ENCODE measurements at places on chromosomes 4 and X. TPM values are rescaled to one million over a fixed set of nuclear protein-coding genes. Genes with fewer than 3 reads are reported as not detected.

The RAB41 gene
- not detected for total RNA-seq

The VSIG1 gene
- total RNA-seq = 8.3 TPM

The C4orf51 gene
- not detected for total RNA-seq

The GPAT3 gene
- 3.1 TPM for total RNA-seq

The SPACA5B gene
- not detected for total RNA-seq

The HAND2 gene
- not detected for total RNA-seq

The SORCS2 gene
- total RNA-seq = not detected

The FSTL5 gene
- not detected for total RNA-seq

The SSX2B gene
- not detected for total RNA-seq

The GPR50 gene
- not detected for total RNA-seq

- no peaks in the 10 kb centered on the region for H3K36me3 ChIP-seq
- no peaks in the 10 kb centered on the region for H3K4me1 ChIP-seq
- DNase-seq = no peak
Observed at GRCh38 chrX:34325460-34325859, 193.3 kb upstream of the FAM47A start.

- peak overlapping the region; percentile 89 for H3K4me3 ChIP-seq
- DNase-seq = peak; percentile 43
- no peaks in the 10 kb centered on the region for H3K27me3 ChIP-seq
- peak overlapping the region; percentile 25 for H3K27ac ChIP-seq
Observed at GRCh38 chr4:2794486-2795299, 1.8 kb downstream of the SH3BP2 start.

DNA sequence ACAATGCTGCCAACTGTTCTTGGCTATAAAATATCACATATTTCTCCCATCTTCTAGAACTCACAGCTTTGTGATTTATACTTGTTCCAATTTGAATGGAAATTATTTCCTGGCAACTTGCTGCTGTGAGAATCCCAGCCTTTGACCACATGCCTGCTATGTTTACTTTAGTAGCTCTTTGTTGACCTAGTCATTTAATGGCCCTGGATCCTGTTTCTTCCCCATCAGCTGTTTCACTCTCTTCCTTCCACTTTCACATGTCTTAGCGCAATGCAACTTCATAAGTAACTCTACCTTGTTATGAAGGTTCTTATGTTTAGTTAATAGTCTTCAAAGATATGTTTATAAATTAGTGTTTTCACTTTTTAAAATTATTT lies 1973.6 kb upstream of the AGA start:
- no peaks in the 10 kb centered on the region for H3K4me1 ChIP-seq
- DNase-seq = no peak

DNA sequence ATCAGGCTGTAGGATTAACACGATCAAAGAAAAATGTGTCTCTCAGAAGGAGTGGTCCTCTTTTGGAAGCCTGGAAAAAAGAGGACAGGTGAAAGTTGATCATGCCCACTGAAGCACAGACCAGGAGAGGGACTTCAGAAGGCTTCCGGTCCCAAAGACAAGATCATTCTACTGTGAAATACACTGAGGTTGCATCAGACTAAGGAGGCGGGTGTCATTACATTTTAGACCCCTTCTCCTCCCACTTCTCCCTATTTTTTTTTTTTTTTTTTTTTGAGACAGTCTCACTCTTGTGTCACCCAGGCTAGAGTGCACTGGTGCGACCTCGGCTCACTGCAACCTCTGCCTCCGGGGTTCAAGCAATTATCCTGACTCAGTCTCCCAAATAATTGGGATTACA lies 67.5 kb downstream of the RBM47 start:
- H3K4me3 ChIP-seq = no peak overlapping the region
- H3K27ac ChIP-seq = no peak overlapping the region
- no peak for DNase-seq
- no peaks in the 10 kb centered on the region for H3K36me3 ChIP-seq
- peaks cover 9% of the 10 kb centered on the region for H3K4me1 ChIP-seq

GRCh38 chr4:55801498-55801897 lies 18.1 kb upstream of the EXOC1L start:
- H3K36me3 ChIP-seq = no peaks in the 10 kb centered on the region
- peaks cover 9% of the 10 kb centered on the region for H3K27me3 ChIP-seq
- no peaks in the 10 kb centered on the region for H3K4me1 ChIP-seq
- no peak overlapping the region for H3K27ac ChIP-seq

DNA sequence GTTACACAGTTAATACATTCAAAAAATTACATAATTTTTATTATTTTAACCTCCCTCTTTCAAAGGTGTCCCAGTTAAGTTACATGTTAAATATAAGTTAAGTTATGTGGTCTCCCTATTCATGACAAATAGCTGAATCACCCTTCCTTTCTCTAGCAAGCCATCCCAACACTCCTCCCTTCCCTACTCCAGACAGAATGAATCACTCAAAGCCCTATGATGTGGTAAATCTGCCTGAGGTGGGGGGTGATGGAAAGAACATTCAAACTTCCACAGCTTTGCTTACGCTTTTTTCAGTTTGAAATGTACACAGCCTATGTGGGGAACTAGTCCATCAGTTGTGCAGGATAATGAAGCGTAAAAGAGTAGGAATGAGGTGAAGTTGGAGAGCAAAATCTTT lies 90.2 kb downstream of the CXCL13 start:
- H3K27ac ChIP-seq = no peak overlapping the region
- no peak for DNase-seq
- H3K4me1 ChIP-seq = no peaks in the 10 kb centered on the region
- no peaks in the 10 kb centered on the region for H3K36me3 ChIP-seq
- H3K4me3 ChIP-seq = no peak overlapping the region

DNA sequence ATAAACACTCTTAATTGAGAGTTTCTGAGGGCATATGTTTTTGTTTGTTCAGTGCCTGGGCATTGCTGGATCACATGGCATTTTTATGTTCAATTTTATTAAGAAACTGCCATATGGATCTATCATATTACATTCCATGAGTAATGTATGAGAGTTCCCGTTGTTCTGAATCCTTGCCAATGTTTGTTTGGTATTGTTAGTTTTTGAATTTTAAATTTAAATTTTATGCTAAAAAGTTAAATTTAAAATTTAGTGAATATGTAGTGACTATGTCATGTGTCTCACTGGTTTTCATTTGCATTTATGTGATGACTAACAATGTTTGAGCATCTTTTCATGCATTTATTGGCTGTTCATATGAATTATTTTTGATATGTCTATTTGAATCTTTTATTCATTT lies 54.8 kb upstream of the GEMIN8 start:
- no peak overlapping the region for H3K4me3 ChIP-seq
- no peaks in the 10 kb centered on the region for H3K36me3 ChIP-seq
- H3K27me3 ChIP-seq = peaks cover 6% of the 10 kb centered on the region

GRCh38 chr4:150126201-150126863 lies 48.1 kb downstream of the DCLK2 start:
- peaks cover 3% of the 10 kb centered on the region for H3K27me3 ChIP-seq
- H3K4me3 ChIP-seq = no peak overlapping the region
- no peaks in the 10 kb centered on the region for H3K4me1 ChIP-seq

- H3K4me3 ChIP-seq = no peak overlapping the region
- H3K4me1 ChIP-seq = peaks cover 7% of the 10 kb centered on the region
- H3K27ac ChIP-seq = no peak overlapping the region
- H3K27me3 ChIP-seq = peaks cover 19% of the 10 kb centered on the region
- no peak for DNase-seq
Observed at GRCh38 chr4:77413766-77414165, 191.9 kb upstream of the CXCL13 start.

DNA sequence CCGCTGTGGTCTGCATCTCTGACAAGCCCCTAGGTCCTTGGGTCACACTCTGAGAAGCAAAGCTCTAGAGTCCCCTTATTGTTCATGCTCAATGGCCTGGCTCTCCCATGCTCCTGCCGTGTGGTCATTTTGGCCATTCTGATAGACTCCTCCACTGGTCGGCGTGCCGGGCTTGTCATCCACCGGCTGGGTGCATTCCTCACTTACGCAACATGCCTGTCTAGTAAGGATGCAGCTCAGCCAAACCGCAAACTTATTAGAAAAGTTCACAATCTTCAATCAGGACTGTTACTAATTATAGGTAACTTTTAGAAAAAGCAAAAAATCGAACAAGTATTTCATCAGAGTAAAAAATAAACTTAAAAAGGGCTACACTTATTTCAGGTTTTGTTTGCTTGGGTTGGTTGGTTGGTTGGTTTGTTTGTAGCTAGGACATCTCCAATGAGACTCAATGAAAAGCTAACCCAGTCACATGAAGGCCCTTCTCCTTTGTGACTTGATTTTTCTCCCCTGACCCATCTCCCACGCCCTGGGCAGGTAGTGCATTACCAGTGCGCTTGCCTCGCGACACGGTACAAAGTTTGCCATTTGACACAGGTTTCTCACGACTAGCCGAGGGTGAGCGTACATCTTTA lies 41.0 kb downstream of the IRF2 start:
- no peak overlapping the region for H3K27ac ChIP-seq
- peaks cover 13% of the 10 kb centered on the region for H3K36me3 ChIP-seq
- no peak for DNase-seq

GRCh38 chrX:51215266-51215665 lies 117.4 kb upstream of the NUDT10 start:
- H3K27me3 ChIP-seq = no peaks in the 10 kb centered on the region
- no peaks in the 10 kb centered on the region for H3K4me1 ChIP-seq
- DNase-seq = no peak
- H3K4me3 ChIP-seq = no peak overlapping the region
- no peaks in the 10 kb centered on the region for H3K36me3 ChIP-seq
- H3K27ac ChIP-seq = no peak overlapping the region

DNA sequence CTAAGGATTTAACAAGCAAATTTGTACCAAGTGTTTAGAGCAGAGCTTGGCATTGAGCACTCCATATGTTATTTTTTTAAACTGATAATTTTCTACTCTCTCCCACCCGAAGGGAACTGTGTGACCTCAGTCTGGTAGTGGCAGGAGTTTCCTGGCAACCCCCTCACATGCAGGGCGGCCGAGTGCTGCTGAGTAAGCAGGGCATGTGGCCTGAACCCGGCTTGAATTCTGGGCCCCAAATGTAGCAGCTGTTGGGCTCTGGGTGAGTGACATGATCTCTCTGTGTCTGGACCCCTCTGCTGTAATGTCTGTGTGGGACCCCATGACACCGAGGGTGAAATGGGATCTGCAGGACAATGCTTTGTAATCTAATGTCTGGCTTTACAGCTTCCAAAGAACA lies 13.6 kb upstream of the C4orf50 start:
- no peak overlapping the region for H3K4me3 ChIP-seq
- no peaks in the 10 kb centered on the region for H3K4me1 ChIP-seq
- no peaks in the 10 kb centered on the region for H3K27me3 ChIP-seq
- H3K27ac ChIP-seq = no peak overlapping the region

- DNase-seq = no peak
- H3K4me3 ChIP-seq = no peak overlapping the region
- H3K4me1 ChIP-seq = peaks cover 9% of the 10 kb centered on the region
- no peaks in the 10 kb centered on the region for H3K36me3 ChIP-seq
- H3K27ac ChIP-seq = no peak overlapping the region
Observed at GRCh38 chr4:54662901-54663585, 5.3 kb downstream of the KIT start.

- DNase-seq = no peak
- no peak overlapping the region for H3K27ac ChIP-seq
- no peaks in the 10 kb centered on the region for H3K36me3 ChIP-seq
- H3K4me1 ChIP-seq = peaks cover 1% of the 10 kb centered on the region
- no peak overlapping the region for H3K4me3 ChIP-seq
Observed at GRCh38 chrX:47283015-47283771, 50.4 kb downstream of the USP11 start.

- no peak overlapping the region for H3K27ac ChIP-seq
- H3K4me1 ChIP-seq = peaks cover 6% of the 10 kb centered on the region
- DNase-seq = no peak
- peaks cover 14% of the 10 kb centered on the region for H3K27me3 ChIP-seq
- no peak overlapping the region for H3K4me3 ChIP-seq
Observed at GRCh38 chrX:40424259-40424658, 156.5 kb upstream of the ATP6AP2 start.

DNA sequence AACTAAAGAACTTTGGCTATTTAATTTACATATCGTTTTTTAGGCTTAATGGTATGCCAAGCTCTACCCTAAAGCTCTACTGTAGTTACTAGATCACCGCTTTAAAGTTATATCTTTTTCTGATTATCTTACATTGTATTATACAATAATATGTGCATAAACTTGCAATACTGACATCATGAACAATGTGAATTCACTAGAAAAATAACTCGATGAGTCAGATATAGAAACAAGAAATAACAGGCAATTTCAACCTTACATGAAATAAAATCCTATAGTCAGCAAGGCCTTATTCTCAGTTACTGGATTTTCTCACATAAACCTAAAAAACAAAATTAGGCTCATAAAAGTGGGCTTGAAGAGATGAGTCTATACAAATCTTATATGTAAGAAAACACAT lies 32.5 kb downstream of the PDGFC start:
- no peak overlapping the region for H3K4me3 ChIP-seq
- H3K27ac ChIP-seq = no peak overlapping the region
- no peaks in the 10 kb centered on the region for H3K27me3 ChIP-seq
- H3K4me1 ChIP-seq = no peaks in the 10 kb centered on the region
- H3K36me3 ChIP-seq = no peaks in the 10 kb centered on the region

- no peaks in the 10 kb centered on the region for H3K4me1 ChIP-seq
- DNase-seq = no peak
- no peak overlapping the region for H3K4me3 ChIP-seq
- H3K36me3 ChIP-seq = no peaks in the 10 kb centered on the region
Observed at GRCh38 chr4:83582289-83582785, 46.4 kb downstream of the GPAT3 start.

DNA sequence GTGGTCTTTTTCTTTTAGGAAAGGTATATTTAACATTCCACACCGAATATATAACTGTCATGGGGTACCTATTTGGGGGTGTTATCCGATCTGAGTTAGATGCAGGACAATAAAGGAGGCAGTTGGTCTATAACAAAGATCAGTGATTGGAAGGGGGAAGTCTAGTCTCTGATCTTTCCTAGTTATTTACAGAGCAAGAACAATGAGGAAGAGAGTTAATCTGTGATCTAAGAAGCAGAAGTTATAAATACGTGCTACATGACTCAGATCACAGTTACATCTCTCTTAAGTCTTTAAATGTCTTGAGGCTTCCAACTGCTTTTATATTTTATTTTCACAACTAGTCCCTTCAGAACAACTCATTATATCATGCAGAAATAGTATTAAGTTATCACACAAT lies 33.2 kb upstream of the ARMCX4 start:
- H3K4me3 ChIP-seq = no peak overlapping the region
- H3K36me3 ChIP-seq = peaks cover 6% of the 10 kb centered on the region
- peaks cover 2% of the 10 kb centered on the region for H3K4me1 ChIP-seq
- no peaks in the 10 kb centered on the region for H3K27me3 ChIP-seq
